Osteoblast (primary cell): ENCODE measurements at places on chromosomes 2 and 18. TPM values are rescaled to one million over a fixed set of nuclear protein-coding genes. Genes with fewer than 3 reads are reported as not detected.

DNA sequence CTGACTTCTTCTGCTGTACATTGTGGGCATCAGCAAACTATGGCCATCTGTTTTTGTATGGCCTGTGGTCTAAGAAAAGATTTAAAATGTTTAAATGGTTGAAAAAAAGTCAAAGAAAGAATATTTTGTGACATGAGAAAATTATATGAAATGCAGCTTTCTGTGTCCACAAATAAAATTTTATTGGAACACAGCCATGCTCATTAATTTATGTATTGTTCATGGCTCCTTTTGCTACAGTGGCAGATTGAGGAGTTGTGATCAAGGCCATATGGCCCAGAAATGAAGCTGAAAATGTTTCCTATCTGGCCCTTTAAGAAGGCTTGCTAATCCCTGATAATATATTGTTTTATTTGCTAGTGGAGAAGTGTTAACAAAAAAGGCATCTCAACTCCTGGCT lies 162.0 kb downstream of the SLC4A3 start:
- no peaks in the 10 kb centered on the region for H3K27me3 ChIP-seq
- no peaks in the 10 kb centered on the region for H3K36me3 ChIP-seq
- H3K4me3 ChIP-seq = no peak overlapping the region
- DNase-seq = no peak
- H3K4me1 ChIP-seq = no peaks in the 10 kb centered on the region
- no peak overlapping the region for H3K27ac ChIP-seq

DNA sequence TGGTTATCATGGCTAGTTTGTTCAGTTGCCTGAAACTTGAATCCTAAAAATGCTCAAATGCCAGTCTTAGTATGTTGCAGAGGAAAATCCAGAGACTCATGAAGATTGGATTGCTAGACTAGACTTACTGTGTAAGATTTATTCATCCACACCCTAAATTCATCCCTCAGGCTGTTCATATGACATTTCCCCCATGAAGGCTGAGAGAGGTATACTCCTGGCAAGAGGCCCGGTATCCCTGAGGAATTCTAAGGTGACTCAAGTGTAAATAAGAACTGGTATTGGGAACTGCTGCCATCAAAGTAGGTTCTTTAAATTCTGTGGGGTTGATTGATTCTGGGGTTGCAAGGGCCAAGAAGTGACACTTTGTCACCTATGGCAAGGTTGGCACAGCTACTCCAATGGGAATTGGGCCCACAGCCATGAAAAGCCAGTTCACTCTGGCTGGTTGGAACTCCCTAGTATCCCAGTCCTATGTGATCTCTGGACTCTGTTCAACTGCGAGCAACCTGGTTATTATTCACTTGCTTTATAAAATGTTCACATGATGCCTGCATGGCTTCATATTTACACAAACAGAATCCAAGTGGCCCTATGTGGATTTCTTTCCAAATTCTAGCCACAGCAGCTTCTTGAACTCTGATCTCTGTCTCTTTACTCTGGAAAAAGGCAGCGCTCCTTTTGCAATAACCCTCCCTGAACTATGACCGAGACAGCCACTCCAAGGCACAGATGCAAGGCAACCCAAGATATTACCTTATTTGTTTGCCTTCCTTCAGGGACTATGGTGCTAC lies 429.1 kb downstream of the CBLN2 start:
- no peaks in the 10 kb centered on the region for H3K36me3 ChIP-seq
- DNase-seq = no peak
- H3K4me1 ChIP-seq = no peaks in the 10 kb centered on the region
- H3K27me3 ChIP-seq = no peaks in the 10 kb centered on the region
- H3K4me3 ChIP-seq = no peak overlapping the region

- DNase-seq = no peak
- no peak overlapping the region for H3K4me3 ChIP-seq
- H3K27ac ChIP-seq = no peak overlapping the region
- no peaks in the 10 kb centered on the region for H3K4me1 ChIP-seq
Measured at GRCh38 chr18:66769375-66769774, 165.5 kb upstream of the CDH19 start.

- H3K4me1 ChIP-seq = no peaks in the 10 kb centered on the region
- no peak for DNase-seq
- H3K27ac ChIP-seq = no peak overlapping the region
Measured at GRCh38 chr2:170814533-170815230, 2.0 kb upstream of the GAD1 start.

DNA sequence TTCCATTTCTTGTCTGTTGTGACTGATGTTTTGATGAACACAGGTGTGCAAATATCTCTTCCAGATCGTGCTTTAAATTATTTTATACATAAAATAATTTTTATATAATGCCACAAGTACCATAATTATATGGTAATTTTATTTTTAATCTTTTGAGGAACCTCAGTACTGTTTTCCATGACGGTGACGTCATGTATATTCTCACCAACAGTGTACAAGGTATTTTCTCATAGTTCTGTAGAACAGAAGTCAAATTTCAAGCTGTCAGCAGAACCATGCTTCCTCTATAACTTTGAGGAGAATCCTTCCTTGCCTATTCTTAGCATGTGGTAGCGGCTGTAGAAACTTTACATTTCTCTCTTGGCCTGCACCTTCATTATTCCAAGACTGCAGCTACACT lies 349.4 kb upstream of the GYPC start:
- no peak overlapping the region for H3K4me3 ChIP-seq
- H3K27me3 ChIP-seq = no peaks in the 10 kb centered on the region
- no peaks in the 10 kb centered on the region for H3K4me1 ChIP-seq
- no peak overlapping the region for H3K27ac ChIP-seq
- H3K36me3 ChIP-seq = no peaks in the 10 kb centered on the region

Gene NOTO
- not detected in 2 replicates for total RNA-seq

DNA sequence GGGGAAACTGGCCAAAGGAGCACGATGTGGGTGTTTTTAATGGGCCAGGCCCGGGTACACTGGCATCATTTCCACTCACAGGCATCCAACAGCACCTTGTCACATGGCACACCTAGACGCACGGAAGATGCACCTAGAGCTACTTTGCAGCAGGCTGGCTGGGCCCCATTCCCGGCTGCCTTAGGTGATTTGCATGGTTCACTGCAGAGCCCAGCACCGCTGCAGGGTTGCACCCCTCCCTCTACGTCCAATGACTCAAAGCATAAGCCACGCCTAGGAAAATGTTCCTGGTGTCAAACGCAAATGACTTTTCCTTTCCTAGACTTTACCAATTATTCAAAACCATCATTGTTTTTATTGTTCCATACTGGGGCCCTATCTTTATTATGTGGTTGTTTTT lies 222.9 kb downstream of the EIPR1 start:
- H3K4me3 ChIP-seq = no peak overlapping the region
- no peaks in the 10 kb centered on the region for H3K27me3 ChIP-seq
- no peak overlapping the region for H3K27ac ChIP-seq
- DNase-seq = no peak

Gene KCNG2
- not detected in 2 replicates for total RNA-seq

DNA sequence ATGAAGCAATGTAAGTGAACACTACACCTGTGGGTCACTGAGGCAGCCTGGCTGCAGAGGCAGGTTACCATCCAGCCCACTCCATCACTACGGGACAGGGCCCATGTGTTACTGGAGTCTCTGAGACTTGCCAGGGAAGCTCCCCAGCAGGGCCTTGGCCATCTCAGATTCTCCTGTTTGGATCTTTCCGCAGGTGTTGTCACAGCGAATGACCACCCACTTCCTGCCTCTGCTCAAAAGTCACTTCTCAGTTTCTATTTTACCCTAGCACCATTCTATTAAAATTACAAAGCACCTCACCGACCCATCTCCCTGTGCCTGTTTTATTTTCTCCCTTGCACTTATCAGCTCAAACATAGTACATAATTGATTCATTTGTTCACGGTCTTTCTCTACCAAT lies 34.5 kb upstream of the L3MBTL4 start:
- no peak overlapping the region for H3K27ac ChIP-seq
- no peaks in the 10 kb centered on the region for H3K36me3 ChIP-seq
- H3K27me3 ChIP-seq = no peaks in the 10 kb centered on the region
- no peaks in the 10 kb centered on the region for H3K4me1 ChIP-seq

GRCh38 chr2:111923276-111923804 lies 24.9 kb downstream of the MERTK start:
- DNase-seq = no peak
- H3K36me3 ChIP-seq = no peaks in the 10 kb centered on the region
- H3K27me3 ChIP-seq = peaks cover 18% of the 10 kb centered on the region
- no peak overlapping the region for H3K27ac ChIP-seq
- peaks cover 4% of the 10 kb centered on the region for H3K4me1 ChIP-seq
- no peak overlapping the region for H3K4me3 ChIP-seq

GRCh38 chr2:239729151-239729550 lies 296.0 kb downstream of the NDUFA10 start:
- peak; percentile 82 for DNase-seq
- no peak overlapping the region for H3K27ac ChIP-seq
- H3K4me1 ChIP-seq = no peaks in the 10 kb centered on the region
- H3K27me3 ChIP-seq = no peaks in the 10 kb centered on the region

GRCh38 chr2:178418426-178418825 lies 32.5 kb downstream of the PRKRA start:
- peaks cover 11% of the 10 kb centered on the region for H3K4me1 ChIP-seq
- no peak overlapping the region for H3K4me3 ChIP-seq
- no peak for DNase-seq

GRCh38 chr2:120818441-120818920 lies 82.8 kb downstream of the GLI2 start:
- no peaks in the 10 kb centered on the region for H3K27me3 ChIP-seq
- H3K27ac ChIP-seq = peak overlapping the region; percentile 72
- peak; percentile 99 for DNase-seq
- no peaks in the 10 kb centered on the region for H3K36me3 ChIP-seq
- no peak overlapping the region for H3K4me3 ChIP-seq
- peaks cover 36% of the 10 kb centered on the region for H3K4me1 ChIP-seq

- H3K27me3 ChIP-seq = no peaks in the 10 kb centered on the region
- H3K27ac ChIP-seq = no peak overlapping the region
- no peaks in the 10 kb centered on the region for H3K4me1 ChIP-seq
- H3K4me3 ChIP-seq = no peak overlapping the region
- no peak for DNase-seq
Measured at GRCh38 chr18:58979615-58980014, 114.9 kb downstream of the ZNF532 start.

GRCh38 chr18:67094123-67094522 lies 422.4 kb downstream of the DSEL start:
- no peaks in the 10 kb centered on the region for H3K27me3 ChIP-seq
- H3K4me3 ChIP-seq = no peak overlapping the region
- H3K4me1 ChIP-seq = no peaks in the 10 kb centered on the region
- H3K27ac ChIP-seq = no peak overlapping the region
- H3K36me3 ChIP-seq = no peaks in the 10 kb centered on the region

DNA sequence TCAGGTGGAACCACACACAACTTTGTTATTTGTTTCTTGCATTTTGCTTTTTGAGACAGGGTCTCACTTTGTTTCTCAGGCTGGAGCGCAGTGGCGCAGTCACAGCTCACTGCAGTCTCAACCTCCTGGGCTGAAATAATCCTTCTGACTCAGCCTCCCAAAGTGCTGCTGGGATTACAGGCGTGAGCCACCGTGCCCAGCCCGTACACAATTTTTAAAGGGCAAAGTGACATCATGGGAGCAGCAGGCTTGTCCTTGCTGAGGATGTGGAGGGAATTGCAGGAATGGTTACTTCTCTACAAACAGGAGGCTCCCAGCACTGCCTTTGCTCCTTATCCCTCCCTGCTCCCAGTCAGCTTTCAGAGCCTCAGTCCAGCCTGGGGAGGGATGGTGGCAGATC lies 355.9 kb upstream of the KLHL29 start:
- no peak overlapping the region for H3K27ac ChIP-seq
- no peak for DNase-seq
- H3K4me1 ChIP-seq = no peaks in the 10 kb centered on the region
- H3K27me3 ChIP-seq = no peaks in the 10 kb centered on the region

Gene NT5C1B
- total RNA-seq = not detected in 2 replicates

- no peaks in the 10 kb centered on the region for H3K36me3 ChIP-seq
- peaks cover 4% of the 10 kb centered on the region for H3K4me1 ChIP-seq
- no peak overlapping the region for H3K27ac ChIP-seq
- no peak for DNase-seq
Measured at GRCh38 chr18:49619801-49620200, 57.9 kb downstream of the LIPG start.

DNA sequence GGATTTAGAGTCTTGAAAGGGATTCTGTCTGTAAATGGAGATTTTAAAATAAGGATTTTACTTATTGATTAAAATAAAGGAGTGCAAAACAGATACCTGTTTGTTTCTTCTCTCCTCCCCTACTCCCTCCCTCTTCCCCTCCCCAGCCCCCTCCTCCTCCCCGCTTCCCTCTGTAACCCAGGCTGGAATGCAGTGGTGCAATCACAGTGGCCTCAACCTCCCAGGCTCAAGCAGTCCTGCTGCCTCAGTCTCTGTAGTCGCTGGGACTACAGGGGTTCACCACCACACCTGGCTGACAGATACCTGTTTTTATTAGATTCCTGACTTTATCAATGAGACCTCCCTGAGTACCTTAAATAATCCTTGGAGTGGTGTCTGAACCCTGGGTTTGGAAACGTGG lies 57.1 kb downstream of the OXER1 start:
- no peaks in the 10 kb centered on the region for H3K27me3 ChIP-seq
- H3K36me3 ChIP-seq = peaks cover 13% of the 10 kb centered on the region
- no peaks in the 10 kb centered on the region for H3K4me1 ChIP-seq
- no peak overlapping the region for H3K27ac ChIP-seq
- DNase-seq = no peak

GRCh38 chr2:8334866-8335325 lies 347.0 kb upstream of the ID2 start:
- DNase-seq = no peak
- no peaks in the 10 kb centered on the region for H3K4me1 ChIP-seq
- H3K36me3 ChIP-seq = no peaks in the 10 kb centered on the region
- no peaks in the 10 kb centered on the region for H3K27me3 ChIP-seq

GRCh38 chr2:167293172-167293781 lies 405.0 kb downstream of the XIRP2 start:
- DNase-seq = peak; percentile 81
- H3K36me3 ChIP-seq = no peaks in the 10 kb centered on the region
- peaks cover 22% of the 10 kb centered on the region for H3K4me1 ChIP-seq
- peaks cover 13% of the 10 kb centered on the region for H3K27me3 ChIP-seq
- H3K27ac ChIP-seq = no peak overlapping the region
- H3K4me3 ChIP-seq = peak overlapping the region; percentile 80

Gene CBLN2
- total RNA-seq = under 0.01 TPM in 1 of 2 replicates, not detected in the other

DNA sequence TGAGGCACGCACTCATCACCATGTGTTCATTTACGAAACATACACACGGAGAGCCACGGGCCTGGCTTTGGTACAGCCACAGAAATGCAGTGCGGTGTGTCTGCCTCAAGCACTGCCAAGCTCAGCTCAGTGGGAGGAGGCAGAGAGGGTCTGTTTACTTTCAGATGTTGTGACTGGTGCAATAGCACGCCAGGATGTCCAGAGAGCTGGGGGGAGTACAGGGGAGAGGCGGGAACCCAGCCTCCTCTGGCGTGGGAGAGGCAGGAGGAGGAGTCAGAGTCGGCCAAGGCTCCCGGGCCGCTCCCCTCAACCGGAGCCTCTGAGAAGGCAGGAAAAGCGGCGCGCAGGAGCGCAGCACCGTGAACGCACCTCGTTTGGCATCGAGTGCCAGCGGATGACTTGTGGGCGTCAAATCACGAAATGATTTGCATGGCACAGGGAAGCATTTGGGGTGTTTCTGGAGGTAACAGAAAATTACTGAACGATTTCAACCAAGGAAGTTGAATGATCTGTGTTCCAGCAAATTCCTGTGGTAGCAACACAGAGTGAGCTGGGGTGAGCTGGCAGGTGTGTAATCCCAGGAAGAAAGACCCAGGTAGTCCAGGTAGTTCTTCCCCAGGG lies 143.0 kb downstream of the ZNF516 start:
- H3K36me3 ChIP-seq = no peaks in the 10 kb centered on the region
- H3K4me1 ChIP-seq = peaks cover 16% of the 10 kb centered on the region
- peak; percentile 98 for DNase-seq
- H3K4me3 ChIP-seq = peak overlapping the region; percentile 63
- H3K27me3 ChIP-seq = no peaks in the 10 kb centered on the region
